ENCODE measurements at places on chromosomes 1 and 21.

DNA sequence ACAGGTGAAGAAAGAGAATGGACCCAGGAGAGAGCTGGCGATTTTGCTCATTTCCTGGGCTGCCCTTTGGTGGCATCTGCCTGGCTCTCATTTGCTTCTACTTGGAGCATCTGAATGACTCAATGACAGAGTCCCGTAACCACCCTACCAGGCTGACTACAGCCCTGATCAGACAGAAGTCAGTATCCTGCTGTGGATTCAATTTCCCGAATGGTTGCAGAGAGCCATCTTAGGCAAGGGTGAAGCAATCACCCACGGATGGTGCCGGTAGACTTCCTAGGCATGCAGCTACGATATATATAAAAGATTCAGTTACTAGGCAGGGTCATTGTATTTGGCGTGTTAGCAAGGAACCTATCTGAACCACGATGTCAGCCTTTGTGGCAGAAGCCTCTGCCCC lies 10.2 kb downstream of the AJAP1 start:
- no peak for DNase-seq

GRCh38 chr1:8202182-8202905 lies 115.6 kb upstream of the SLC45A1 start:
- DNase-seq, result peak; percentile 43

- no peak for DNase-seq
These were observed 310.2 kb upstream of the AJAP1 start for GRCh38 chr1:4344065-4344732.

DNA sequence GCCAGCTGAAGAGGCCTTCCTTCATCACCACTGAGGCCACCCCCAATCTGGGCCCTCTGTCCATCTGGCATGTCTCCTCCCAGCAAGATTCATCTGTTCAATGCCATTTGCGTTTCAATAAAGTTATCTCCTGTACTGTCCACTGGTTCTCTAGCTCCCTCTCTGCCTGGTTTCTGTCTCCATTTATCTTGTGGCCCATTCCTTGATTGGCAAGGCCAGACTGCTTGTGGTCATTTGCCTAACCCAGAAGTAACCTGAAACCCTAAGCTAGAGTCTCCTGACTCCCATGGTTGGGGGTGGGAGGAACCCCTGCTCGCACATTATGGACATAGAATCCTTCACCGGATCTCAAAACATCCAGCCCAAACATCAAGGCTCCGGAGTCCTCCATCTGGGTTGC lies 2.1 kb upstream of the IPO9 start:
- no peak for DNase-seq

DNA sequence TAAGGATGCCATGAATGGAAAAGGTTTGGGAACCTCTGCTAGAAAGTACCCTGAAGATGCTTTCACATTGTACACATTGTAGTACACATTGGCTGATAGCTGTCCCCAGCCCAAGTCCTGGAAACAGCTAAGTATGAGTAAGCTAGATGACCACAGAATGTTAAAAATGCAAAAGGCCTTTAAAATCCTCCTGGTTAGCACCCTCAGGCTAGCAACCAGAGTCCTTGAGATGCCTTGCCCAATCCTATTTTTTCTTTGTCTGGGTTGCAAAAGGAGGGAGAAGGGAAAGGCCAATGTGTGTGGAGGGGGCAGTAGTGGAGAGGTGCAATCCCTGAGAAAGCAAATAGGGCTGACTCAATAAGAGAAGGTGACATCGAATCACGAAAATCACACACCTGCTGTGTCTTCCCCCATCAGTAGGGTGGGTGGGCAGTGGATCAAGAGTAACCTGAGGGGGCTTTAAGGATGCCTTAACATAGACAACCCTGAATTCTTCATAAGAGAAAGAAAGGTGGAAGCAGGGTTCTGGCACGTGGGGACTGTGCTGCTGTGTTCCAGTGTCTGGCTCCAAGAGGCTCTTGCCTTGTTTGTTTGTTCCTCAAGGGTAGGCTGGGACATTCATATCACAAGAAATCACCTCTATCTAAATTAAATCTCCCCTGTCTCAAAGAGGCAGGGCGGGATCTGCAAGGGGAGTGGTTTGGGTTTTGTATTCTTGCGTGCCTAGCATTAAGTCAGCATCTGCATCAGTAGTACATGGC lies 266.2 kb upstream of the PLXNA2 start:
- no peak for DNase-seq

DNA sequence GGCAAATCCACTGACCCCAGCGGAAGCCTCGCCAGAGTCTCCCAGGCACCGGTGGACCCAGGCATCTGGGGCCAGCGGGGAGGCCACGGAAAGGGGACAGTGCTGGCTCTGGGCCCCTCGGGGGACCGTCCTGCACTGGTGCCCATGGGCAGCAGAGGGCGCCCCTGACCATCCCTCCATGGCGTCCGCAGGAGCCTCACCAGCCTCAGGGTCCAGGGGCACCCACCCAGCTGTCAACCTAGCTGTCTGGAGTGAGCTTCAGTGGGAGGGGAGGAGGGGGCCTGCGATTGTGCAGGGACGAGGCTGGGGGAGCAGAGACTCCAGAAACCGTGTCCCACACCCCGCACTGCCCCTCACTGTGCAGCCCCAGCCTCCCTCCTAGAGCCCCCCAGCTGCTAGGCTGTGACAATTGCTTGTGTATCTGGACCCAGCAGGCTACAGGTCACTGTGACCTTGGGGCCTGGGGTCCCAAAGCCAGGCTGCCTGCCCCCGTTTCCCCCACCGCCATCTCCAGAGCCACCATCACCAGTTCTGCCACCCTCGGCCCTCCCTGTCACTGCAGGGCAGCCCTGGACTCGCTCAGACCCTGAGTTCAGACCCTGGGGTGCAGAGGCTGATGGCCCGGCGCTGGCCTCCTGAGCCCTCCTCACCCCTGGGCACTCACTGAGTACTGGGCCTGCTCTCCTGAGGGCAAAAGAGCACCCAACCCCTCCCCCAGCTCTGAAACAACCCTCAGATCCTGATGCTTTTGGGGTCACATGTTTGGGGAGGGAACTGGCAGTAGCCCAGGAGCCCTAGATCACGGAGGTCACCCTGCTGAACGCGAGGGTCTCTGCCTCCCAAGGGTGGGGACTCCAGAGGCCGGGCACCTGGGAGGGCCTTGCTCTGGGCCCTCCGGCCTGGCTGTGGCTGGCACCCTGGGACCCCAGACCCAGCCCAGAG lies 10.6 kb upstream of the COL6A1 start:
- no peak for DNase-seq

- DNase-seq, result no peak
These were observed 997 bp downstream of the ZNF362 start for GRCh38 chr1:33257207-33257771.

GRCh38 chr1:84721152-84721551 lies 30.9 kb upstream of the SSX2IP start:
- no peak for DNase-seq

DNA sequence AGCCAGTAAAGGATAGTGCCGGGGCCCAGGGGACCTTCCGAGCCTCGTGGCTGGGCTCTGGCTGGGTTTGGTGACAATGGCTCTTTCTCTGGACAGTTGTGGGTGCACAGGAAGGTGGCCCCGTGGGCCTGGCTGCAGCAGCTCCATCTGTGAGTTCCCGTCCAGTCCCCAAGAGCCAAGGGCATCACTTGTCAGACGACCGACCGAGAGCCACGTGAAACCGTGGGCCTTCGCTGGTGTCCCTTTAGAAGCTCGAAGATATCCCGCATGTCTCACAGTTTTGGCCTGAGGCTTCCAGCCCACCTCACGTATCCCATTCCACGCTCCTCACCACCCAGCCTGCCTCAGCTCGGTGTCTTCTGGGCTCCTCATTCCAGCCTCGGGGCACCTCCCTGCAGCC lies 27.2 kb upstream of the UMODL1 start:
- no peak for DNase-seq

GRCh38 chr1:154467434-154468102 lies 34.5 kb upstream of the TDRD10 start:
- DNase-seq, result no peak

GRCh38 chr1:4794020-4794780 lies 139.8 kb downstream of the AJAP1 start:
- no peak for DNase-seq

DNA sequence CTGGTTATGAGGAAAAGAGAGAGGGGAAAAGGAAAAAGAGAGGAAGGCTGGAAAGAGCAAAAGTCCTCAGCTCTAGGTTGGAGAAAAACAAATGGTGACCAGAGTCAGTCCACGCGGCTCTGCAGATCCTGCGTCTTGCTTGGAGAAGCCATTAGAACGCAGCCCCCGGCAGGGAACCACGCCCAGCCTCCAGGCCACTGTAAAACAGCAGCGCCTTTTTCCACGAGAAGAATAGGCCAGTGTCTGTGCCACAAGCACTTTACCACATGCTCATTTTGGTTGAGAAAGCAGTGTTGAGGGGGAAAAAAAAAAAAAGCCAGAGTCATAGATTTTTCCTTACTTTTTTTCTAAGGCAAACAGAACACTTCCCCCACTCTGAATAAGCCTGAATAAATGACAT lies 846.9 kb upstream of the ADAMTS5 start:
- DNase-seq, result no peak

- no peak for DNase-seq
These were observed 111.6 kb downstream of the ACTL8 start for GRCh38 chr1:17866740-17867029.

GRCh38 chr1:48753293-48753692 lies 23.4 kb downstream of the BEND5 start:
- no peak for DNase-seq

- no peak for DNase-seq
These were observed 134.8 kb downstream of the SETD4 start for GRCh38 chr21:35925497-35925896.

DNA sequence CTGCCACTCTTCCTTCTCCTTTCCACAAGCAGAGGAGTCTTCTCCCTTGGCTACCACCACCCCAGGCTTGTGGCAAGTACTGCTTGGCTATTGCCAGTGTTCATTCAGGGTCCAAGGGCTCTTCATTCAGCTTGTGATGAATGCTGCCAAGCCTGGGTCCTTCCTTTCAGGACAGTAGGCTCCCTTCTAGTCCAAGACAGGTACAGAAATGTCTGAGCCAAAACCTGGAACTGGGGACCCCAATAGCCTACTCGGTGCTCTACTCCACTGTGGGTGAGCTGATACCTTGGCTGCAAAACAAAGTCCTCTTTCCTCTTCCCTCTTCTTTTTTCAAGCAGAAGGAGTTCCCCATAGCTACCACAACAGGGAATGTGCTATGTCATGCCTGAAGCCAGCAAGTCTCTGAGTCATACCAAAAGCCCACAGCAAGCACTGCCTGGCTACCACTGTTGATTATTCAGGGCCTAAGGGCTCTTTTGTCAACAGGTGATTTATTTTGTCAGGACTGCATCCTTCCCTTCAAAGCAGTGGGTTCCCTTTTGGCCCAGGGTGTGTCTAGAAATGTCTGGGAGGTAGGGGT lies 268.9 kb downstream of the HHAT start:
- peak; percentile 13 for DNase-seq

- no peak for DNase-seq
These were observed 48.0 kb upstream of the SLC19A1 start for GRCh38 chr21:45590246-45590725.

GRCh38 chr1:151963288-151963687 lies 30.4 kb downstream of the S100A10 start:
- DNase-seq, result no peak

DNA sequence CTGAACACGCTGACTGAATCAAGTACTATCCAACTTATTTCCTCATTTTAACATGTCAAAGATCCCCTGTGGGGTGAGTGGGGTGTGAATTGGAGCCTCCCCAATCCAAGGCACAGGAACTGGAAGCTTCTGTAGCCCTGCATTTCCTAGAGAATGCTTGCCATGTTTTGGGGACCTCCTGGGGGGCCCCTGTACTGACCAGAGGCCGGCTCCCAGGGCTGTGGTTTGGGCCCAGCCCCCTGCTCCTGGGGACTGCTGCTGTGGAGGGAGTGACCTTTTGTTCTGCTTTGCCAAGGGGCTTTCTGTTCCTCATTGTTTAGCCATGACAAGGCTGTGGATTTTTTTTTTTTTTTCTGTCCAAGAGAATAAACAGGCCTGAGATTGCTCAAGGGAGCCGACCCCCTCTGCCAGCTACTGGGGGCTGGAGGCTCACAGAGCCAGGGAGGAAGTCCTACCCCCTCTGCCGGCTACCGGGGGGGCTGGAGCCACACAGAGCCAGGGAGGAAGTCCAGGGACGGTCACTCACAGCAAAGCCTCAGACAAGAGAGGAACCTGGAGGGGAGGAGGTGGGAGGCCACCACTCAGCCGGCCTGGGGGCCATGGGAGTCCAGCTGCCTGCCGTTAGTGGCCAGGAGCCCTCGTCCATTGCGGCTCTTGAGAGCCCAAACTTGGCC lies 17.4 kb downstream of the TNFRSF1B start:
- DNase-seq, result no peak

- DNase-seq, result no peak
These were observed 17.6 kb downstream of the MTFR1L start for GRCh38 chr1:25837262-25837875.

GRCh38 chr21:46500224-46500861 lies 41.7 kb downstream of the DIP2A start:
- DNase-seq, result no peak

GRCh38 chr1:169049258-169049938 lies 57.1 kb upstream of the ATP1B1 start:
- DNase-seq, result no peak

- DNase-seq, result no peak
These were observed 61.8 kb downstream of the S1PR1 start for GRCh38 chr1:101298663-101299062.

DNA sequence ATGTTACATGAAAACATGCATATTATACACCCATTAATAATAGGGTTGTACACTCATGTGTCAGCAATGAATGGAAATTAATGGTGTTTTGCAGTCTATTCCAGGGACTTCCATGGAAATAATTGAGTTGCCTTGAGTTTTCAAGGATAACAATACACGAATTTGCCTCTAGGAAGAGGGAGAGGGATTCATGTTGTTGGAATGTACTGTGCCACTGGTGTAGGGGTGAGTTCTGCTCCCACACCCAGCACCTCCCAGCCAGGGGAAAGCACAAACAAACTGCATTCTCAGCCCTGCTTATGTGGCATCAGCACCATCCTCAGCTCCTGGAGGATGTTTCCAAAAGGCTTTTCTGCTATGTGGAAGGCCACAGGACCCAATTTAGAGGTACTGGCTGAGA lies 57.8 kb downstream of the BCAR3 start:
- no peak for DNase-seq

DNA sequence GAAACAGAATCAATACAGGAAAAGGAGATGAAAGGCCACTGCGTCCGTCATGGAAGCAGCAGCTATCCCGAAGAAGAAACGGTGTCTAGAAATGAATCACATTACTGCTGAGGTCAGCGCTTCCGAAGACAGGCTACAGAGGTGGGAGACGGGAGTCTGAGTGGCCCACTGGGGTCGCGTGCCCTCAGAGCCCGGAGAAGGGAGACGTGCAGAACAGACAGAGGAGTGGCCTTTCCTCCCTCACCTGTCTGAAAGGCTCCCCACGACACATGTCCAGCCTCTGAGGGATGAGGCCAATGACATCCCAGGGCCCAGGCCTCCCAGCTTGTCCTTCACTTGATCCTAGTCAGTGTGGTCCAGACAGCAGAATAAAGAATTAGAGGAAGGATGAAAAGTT lies 35.9 kb downstream of the VPS26C start:
- DNase-seq, result no peak

- no peak for DNase-seq
These were observed 26.3 kb downstream of the PER3 start for GRCh38 chr1:7810395-7810794.

GRCh38 chr1:65238010-65238409 lies 71.3 kb upstream of the DNAJC6 start:
- DNase-seq, result no peak

- no peak for DNase-seq
These were observed 180.2 kb downstream of the NR5A2 start for GRCh38 chr1:200207711-200208126.

Data from SHP77 (cell line).